Activated gamma-delta T cell treated with Interleukin-2 at 50 U/mL for 16 hours (primary cell): ENCODE measurements at places on chromosomes 1 and 21.
A peak's percentile ranks its signal among the peaks of the same experiment; 100 is the strongest.

- DNase-seq: peak; percentile 33
Observed at GRCh38 chr1:212683357-212683722, 16.3 kb downstream of the BATF3 start.

- no peak for DNase-seq
Observed at GRCh38 chr1:37189111-37189510, 154.8 kb upstream of the GRIK3 start.

DNA sequence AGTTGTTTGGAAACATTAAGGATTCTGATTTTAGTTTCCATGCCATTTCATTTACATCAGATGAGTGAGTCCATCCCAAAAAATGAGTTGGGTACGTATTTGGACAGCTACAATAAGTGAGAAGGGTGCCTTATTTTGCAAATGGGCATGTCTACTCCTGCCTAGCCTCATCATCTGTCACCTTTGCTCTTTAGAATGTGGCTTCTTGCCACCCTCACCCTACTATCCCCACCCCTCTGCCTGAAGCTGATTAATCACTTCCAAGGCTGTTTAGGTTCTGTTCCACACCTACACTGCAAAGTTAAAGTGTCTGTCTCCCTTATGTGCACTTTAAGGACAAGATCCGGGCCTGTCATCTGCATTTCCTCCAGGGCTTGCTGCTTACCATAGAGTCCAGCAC, 61.2 kb downstream of the ST6GALNAC5 start:
- no peak for DNase-seq

DNA sequence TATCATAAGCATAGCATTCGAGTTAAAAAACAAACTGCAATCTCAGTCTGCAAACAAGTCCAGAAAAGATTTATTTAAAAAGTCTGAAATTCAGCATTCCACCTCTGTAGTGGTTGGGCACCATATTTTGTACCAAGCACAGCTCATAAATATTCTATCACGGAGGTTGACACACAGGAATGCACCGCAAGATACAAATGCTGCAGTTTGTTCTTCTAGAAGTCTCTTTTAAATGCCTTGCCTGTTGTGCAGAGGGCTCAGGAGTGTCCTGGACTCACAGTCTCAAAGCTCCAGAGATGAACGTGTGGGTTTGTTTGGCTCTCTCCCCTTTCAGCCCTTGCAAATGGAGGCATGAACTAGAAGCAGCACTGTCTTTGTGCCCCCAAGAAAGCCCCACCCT, 212.4 kb upstream of the USP24 start:
- no peak for DNase-seq

GRCh38 chr1:180961622-180962021, 48.9 kb downstream of the KIAA1614 start:
- DNase-seq: no peak

DNA sequence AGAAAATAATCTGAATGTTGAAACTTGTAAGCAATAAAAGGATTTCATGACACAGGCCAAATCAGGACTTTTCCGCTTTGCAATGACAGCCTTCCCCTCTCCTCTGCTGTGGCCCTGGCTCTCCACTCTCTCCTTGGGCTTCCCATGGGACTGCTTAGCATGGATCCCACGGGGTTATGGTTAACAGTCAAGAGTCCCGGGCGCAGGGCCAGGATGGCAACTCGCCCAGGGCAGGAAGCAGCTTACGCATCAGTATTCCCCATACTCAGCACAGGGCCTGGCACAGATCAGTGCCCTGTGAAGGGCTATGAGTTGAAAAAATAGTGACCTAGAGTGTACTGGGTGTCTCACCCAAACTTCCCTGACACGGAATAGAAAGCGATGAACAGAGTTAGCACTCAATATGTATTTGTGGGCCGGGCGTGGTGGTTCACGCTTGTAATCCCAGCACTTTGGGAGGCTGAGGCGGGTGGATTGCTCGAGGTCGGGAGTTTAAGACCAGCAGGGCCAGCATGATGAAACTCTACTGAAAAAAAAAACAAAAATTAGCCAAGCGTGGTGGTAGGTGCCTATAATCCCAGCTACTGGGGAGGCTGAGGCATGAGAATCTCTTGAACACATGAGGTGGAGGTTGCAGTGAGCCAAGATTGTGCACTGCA, 29.1 kb upstream of the GRHL3 start:
- DNase-seq: no peak

GRCh38 chr1:150186789-150187559, 37.3 kb downstream of the PLEKHO1 start:
- DNase-seq: no peak

DNA sequence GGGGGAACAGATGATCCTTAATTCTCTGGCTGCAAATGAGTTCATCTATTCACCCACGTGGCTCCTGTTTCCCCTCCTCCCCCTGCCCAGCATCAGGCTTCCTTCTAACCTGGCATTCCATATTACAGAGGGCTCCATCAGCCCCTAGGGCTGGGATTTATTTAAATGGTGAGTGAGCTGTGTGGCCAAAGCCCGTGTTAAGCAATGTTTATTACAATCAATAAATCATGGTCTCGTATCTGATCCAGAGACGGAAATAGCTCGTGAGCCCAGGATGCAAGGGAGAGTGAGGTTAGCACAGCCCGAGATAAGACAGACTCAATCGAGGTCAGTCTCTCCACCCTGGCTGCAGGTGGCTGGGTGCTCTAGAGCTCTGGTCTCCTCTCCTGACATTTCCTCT, 43.1 kb upstream of the IGSF21 start:
- DNase-seq: no peak
